ENCODE measurements at places on chromosomes 1 and 21.

DNA sequence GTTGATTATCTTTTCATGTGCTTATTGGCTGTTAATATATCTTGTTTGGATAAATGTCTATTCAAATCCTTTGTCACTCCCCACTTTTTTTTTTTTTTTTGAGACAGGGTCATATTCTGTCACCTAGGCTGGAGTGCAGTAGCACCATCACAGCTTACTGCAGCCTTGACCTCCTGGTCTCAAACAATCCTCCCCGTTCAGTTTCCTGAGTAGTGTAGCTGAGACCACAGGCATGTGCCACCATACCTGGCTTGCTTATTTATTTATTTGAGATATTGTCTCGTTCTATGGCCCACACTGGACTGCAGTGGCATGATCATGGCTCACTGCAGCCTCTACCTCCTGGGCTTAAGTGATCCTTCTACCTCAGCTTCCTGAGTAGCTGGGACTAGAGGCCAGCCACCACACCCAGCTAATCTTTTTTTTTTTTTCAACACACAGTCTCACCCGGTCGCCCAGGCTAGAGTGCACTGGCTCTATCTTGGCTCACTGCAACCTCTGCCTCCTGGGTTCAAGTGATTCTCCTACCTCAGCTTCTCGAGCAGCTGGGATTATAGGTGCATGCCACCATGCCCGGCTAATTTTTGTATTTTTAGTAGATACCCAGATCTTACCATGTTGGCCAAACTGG is 13.9 kb upstream of the MYCL start:
- DNase-seq, result peak; percentile 20

DNA sequence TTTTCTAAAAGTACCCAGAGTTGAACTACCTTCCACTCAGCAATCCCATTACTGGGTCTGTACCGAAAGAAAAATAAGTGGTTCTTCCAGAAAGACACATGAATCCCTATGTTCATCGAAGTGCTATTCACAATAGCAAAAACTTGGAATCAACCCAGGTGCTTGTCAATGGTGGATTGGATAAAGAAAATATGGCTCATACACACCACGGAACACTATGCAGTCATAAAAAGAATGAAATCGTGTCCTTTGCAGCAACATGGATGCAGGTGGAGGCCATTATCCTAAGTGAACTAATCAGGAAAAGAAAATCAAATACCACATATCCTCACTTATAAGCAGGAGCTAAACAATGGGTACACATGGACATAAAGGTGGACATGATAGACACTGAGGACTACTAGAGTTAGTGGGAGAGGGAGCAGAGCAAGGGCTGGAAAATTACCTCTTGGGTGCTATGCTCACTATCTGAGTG is 32.9 kb upstream of the JUN start:
- DNase-seq, result no peak

- no peak for DNase-seq
These were observed 144.4 kb upstream of the HNRNPU start for GRCh38 chr1:245008761-245009160.

- DNase-seq, result no peak
These were observed 120.6 kb upstream of the ARHGEF16 start for GRCh38 chr1:3333903-3334302.

GRCh38 chr1:96992871-96993270 is 271.3 kb downstream of the PTBP2 start:
- no peak for DNase-seq

DNA sequence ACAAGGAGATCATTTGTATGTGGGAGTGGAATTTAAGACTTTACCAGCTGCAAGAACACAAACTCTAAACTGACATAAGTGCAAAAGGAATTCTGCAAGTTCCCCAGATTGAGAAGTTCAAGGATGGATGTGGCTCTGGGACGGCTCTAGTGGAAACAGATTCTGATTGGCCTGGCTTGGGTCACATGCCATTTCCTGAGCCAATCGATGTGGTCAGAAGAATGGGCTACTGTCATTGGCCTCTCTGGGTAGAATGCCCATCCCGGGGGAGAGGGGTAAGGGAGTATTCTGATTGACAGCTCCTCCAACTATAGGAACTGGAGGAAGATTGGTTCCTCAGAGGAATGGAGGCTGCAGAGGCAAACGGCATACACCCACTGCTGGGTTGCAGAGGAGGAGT is 6.0 kb upstream of the IFNLR1 start:
- no peak for DNase-seq

GRCh38 chr21:44089001-44089911 is 17.9 kb upstream of the PWP2 start:
- peak; percentile 82 for DNase-seq

DNA sequence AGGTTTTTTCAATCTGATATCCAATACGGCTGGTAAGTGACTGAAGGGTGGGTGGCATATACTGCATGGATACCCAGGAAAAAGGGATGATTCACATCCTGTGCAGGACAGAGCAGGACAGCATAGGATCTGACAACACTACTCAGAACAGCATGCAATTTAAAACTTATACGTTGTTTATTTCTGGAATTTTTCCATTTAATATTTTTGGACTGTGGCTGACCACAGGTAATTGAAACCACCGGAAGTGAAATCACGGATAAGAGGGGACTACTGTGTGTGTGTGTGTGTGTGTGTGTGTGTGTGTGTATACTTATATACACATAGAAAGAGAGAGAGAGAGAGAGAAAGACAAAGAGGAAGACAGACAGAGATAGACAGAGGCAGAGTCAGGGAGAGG is 23.0 kb downstream of the ERICH3 start:
- peak; percentile 3 for DNase-seq

- DNase-seq, result no peak
These were observed 17.0 kb upstream of the ADAR start for GRCh38 chr1:154624746-154625643.

GRCh38 chr1:3623441-3624199 is 1.2 kb upstream of the TPRG1L start:
- DNase-seq, result no peak

DNA sequence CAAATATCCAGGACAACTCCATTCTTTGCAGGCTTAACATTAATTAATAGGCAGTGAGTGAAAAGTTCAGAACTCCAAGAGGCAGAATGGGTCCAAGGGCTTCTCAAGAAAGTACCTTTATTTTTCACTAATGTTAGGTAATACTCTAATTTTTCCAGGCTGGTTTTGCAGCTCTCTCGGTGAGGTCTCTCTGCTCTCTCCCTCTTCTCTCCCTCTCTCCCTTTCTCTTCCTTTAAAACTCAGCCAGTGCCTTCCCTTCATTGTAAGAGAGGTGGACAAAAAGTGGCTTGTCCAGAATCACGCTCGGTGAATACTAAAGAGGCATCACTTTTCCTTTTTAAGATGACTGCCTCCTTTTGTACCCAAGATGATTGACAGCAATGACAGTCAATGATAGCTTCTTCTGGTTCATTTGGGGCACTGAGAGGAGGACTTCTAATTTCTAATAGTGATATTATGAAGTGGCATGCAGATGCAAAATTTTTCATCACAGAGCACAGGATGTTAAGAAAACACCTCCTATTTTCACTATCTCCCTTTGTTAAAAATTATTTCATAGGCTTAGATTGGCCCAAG is 1.3 kb upstream of the CHI3L1 start:
- no peak for DNase-seq

All from SW480 (cell line).